Sigmoid colon (tissue), 7 donors: ENCODE measurements at places on chromosomes 4 and X. TPM values are rescaled to one million over a fixed set of nuclear protein-coding genes. Genes with fewer than 3 reads are reported as not detected.

DNA sequence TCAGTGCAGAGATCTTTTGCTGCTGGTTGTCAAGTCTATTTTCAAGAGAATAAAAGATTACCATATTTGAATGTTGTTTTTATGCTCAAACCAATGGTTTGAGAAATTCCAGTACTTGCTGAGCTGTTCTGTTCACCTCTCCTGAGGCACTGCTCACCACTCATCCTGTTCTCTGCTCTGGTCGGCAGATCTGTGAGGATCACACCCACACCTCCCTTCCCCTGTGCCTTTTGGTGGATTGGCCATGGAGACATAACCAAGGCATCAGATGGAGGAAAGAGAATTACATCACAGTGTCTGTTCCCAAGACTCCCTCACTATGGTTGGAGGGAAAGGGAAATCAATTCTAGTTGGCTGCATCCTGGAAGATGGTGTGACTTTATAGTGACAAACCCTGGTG, 391.6 kb downstream of the ARHGAP24 start:
- no peaks in the 10 kb centered on the region for H3K36me3 ChIP-seq
- H3K4me3 ChIP-seq = no peak overlapping the region
- peaks cover 6% of the 10 kb centered on the region for H3K4me1 ChIP-seq
- no peaks in the 10 kb centered on the region for H3K27me3 ChIP-seq

- H3K27ac ChIP-seq = no peak overlapping the region
- no peak for DNase-seq
- H3K36me3 ChIP-seq = no peaks in the 10 kb centered on the region
- H3K27me3 ChIP-seq = no peaks in the 10 kb centered on the region
- no peak overlapping the region for H3K4me3 ChIP-seq
These were observed 211.6 kb downstream of the RCHY1 start for GRCh38 chr4:75302648-75303047.

The COQ2 gene
- total RNA-seq = 5.6 TPM

- H3K4me3 ChIP-seq = no peak overlapping the region
- H3K27ac ChIP-seq = no peak overlapping the region
- H3K36me3 ChIP-seq = no peaks in the 10 kb centered on the region
- no peaks in the 10 kb centered on the region for H3K27me3 ChIP-seq
These were observed 45.0 kb downstream of the NAF1 start for GRCh38 chr4:163121689-163122088.

The FATE1 gene
- not detected for total RNA-seq

GRCh38 chr4:140367738-140368137, 5.7 kb upstream of the SCOC start:
- no peak for DNase-seq
- H3K27me3 ChIP-seq = no peaks in the 10 kb centered on the region
- no peak overlapping the region for H3K27ac ChIP-seq
- H3K36me3 ChIP-seq = no peaks in the 10 kb centered on the region
- no peak overlapping the region for H3K4me3 ChIP-seq

The IL3RA gene
- 5.6 TPM for total RNA-seq

DNA sequence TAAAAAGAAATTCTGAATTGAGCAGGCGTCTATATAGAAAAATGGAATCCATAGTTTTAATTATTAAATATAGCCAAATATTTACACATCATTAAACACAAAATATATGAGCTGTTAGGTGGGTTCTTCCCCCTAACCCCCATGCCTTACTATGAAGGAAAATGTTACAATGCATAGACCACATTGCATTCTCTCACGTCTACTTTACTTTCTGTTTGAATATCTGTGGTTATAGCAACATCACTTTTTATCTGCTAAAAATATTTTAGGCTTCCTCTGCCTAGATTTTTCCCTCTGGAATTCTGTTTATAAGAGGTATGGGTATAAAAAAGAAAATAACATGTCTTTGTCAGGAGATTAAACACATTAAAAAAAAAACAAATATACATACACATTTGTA, 73.1 kb downstream of the MAML3 start:
- H3K27ac ChIP-seq = no peak overlapping the region
- H3K27me3 ChIP-seq = no peaks in the 10 kb centered on the region
- H3K4me1 ChIP-seq = peaks cover 25% of the 10 kb centered on the region
- DNase-seq = no peak

The IQSEC2 gene
- 13.6 TPM for total RNA-seq

The TCEANC gene
- 2.6 TPM for total RNA-seq

DNA sequence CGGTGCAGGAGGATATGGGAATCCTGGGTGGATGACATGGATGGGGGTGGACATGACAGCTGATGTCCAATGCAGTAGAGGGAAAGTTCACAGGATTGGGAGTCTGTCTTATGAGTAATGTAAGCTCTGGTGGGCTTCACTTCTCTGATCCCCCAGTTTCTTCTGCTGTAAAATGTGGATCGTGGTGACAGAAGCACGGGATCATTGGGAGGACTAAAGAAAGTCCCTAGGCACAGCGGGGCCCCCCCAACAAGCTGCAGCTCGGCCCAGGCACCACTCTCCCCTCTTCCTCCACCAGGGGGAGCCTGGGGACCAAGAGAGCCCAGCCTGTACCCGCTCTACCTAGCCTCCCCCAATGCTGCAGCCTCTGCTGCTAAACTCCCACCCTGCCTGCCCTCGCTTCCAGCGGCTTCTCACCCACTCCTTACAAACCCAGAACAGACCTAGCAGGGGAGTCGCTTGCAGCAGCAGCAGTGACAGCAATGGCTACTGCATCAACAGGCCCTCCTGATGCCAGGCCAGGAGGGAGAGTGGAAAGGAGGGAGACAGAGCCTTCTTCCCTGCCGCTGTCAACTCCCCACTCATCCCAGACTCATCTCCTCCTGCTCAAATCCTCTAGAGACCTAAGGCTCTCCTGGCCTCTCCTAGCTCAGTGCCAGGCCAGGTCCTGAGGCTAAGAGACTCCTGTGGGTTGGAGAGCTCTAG, 36.1 kb upstream of the IQSEC2 start:
- H3K27ac ChIP-seq = no peak overlapping the region
- DNase-seq = peak; percentile 83
- no peaks in the 10 kb centered on the region for H3K36me3 ChIP-seq
- peaks cover 8% of the 10 kb centered on the region for H3K27me3 ChIP-seq

DNA sequence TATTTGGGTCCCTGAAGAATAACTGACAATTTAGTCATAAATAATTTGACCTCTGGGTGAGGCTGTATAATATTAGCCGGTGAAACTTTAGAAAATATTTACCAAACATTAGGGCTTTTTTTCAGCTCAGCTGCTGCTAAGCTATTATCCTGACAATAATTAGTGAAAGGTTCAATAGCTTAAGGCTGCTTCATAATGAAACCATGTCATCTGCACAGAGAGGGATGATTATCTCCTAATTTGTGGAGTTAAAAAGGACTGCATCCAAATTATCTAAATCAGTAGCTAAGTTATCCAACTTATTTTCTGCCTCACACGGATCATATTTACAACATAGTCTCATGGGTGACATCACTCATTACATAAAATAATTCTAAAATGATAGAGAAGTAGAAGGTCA, 1249.8 kb downstream of the RAPGEF2 start:
- no peak overlapping the region for H3K4me3 ChIP-seq
- H3K27me3 ChIP-seq = no peaks in the 10 kb centered on the region
- no peaks in the 10 kb centered on the region for H3K36me3 ChIP-seq
- no peaks in the 10 kb centered on the region for H3K4me1 ChIP-seq

The ASB5 gene
- total RNA-seq = 56.5 TPM

The CXCL6 gene
- total RNA-seq = not detected
